Stimulated activated CD8-positive, alpha-beta memory T cell treated with anti-CD3 and anti-CD28 coated beads, Interleukin-2, amount 100 ng/mL, for 1 hour (primary cell): ENCODE measurements at places on chromosomes 5 and 9.

DNA sequence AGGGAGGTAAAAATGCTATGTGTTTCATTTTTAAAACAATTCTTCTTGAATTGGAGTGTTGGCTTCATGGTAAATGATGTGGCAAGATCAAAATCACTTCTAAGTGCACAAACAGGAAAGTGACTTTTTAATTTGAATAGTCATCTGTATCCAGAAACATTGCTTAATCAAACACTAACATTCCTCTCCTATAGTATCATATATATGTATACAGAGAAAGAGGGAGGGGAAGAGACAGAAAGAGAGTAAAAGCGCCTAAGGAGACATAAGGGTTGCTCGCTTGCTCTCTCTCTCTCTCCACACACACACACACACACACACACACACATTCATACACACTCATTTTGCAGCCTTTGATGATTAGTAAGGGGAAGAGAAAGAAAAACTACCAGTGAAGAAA is 95.4 kb upstream of the PRDM9 start:
- no peak for DNase-seq

DNA sequence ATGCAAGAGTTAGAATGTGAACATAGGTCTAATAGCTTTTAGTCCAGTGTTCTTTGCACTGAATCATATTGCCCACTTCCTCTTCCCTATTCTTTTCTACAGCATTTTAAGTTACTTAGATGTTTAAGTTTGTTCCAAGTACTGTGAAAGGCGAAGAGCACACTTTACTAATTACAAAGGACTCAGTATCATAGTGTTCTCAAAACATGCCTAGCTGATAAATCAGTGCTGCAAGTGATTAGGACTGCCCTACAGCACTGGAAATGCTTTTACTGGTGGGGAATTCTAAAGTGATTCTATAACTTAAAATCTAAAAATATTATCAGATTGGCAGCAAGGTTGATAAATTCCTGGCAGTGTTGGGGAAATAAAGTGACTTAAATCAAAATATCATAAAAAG is 177.9 kb upstream of the KCNN2 start:
- no peak for DNase-seq

GRCh38 chr5:148297731-148298130 is 14.5 kb upstream of the SPINK7 start:
- DNase-seq: no peak

- DNase-seq: no peak
Observed at GRCh38 chr5:96893342-96893741, 17.0 kb downstream of the ERAP2 start.

DNA sequence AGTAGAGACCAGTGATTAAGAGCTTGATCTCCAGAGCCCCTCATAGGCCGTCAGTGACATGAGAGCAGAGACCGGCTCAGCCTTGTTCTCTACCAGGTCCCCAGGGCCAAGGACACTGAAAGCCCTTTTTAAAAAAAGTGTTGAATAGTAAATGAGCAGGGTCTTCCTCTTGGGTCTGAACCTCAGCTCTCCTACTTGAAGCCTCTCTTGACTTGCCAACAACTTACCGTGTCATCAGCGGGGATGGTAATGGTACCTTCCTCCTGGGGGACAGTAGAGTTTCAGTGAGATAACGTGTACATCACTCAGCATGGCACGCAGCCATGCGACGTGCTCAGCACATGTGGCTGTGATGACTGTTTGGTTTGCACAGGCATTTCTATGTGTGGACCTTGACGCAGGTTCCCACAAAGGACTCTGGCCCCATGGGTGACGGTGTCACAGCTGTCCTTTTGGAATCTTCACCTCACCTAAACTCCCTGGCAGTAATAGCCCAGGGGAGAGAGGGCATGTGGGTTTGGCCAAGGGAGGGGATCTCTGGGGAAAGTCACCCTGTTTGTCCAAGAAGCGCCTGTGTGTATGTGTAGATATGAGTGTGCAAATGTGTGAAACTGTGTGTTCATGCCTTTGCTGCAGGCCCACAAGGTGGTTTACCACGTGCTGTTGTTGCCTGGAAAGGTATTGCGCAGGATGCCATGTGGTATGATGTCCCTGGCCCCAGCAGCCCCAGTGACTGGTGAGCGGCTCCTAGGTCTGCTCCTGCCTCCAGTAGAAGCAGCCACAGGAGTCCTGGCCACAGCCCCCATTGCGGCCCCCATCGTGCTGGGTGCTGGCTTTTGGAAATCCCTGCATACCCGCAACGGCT is 18.7 kb downstream of the ERGIC1 start:
- no peak for DNase-seq

DNA sequence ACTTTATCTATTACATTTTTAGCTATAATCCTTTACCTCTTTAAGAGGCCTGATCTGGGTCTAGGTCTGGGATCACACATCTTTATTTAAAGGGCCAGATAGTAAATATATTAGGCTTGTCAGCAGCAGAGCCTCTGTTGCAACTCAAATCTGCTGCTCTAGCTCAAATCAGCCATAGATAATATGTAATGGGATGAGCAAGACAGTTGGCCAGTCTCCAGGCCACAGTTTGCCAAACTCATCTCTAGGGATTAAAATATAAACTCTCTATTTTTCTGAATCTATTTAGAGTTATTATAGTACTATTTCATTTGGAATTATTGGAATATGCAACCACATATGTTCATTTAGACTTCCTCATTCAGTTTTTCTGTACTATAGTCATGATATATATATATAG is 115.9 kb upstream of the MINAR2 start:
- DNase-seq: no peak

- no peak for DNase-seq
Observed at GRCh38 chr5:128163991-128164390, 80.4 kb downstream of the SLC12A2 start.

GRCh38 chr9:69874301-69875060 is 53.9 kb downstream of the CFAP95 start:
- no peak for DNase-seq

- DNase-seq: no peak
Observed at GRCh38 chr5:115977096-115977495, 14.8 kb downstream of the LVRN start.

DNA sequence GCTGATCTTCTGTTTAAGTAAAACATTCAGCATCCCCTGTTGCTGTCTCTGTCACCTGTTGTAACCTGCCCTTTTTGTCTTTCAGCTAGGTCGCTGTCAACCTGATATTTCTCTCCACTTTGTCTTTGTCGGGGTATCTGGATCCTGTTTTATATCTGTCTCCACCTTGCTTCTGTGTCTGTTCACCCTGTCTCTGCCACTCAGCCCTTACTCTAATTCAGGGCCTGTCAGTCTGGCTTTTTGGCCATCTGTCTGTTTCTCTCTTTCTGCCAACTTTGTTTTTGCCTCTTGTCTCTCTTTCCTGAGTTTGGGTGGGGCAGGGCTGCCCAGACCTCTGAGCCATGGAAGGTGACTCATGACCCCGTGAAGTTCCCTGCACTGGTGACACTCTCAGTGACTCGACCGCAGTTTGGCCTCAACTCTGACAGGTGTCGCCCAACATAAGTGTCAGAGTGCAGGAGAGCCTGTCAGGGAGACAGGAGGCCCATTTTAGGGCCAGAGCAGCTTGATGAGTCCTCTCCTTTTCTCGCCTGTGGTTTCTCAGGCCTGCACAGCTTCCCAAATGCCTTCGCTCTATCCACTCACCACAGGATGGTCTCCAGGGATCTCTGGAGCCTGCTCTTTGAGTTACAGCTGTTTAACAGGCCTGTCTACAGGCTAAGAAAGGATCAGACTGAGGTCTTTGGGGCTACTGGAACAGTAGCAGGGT is 868 bp downstream of the ZBTB43 start:
- peak; percentile 66 for DNase-seq
